ENCODE measurements at places on chromosomes 3 and 15.
A peak's percentile ranks its signal among the peaks of the same experiment; 100 is the strongest.

DNA sequence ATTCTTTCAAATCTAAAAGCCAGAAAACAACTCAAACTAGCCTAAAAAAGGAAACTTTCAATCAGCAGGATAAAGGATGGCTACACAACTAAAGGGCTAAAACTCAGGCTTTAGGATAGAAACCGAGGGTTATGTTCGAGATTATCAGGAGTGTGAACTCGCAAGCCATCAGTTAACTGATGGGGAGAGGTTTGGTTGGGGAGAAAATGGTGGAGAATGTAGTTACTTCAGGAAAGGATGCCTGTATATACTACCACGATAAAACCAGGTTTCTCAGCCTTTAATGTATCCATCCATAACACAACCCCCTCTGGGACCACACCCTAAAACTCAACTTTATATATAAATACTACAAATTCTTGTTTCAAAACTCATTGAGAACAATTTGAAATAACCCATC, 22.2 kb downstream of the TRA2B start:
- DNase-seq = no peak

- DNase-seq = no peak
Measured at GRCh38 chr3:122084799-122085198, 29.6 kb downstream of the CD86 start.

GRCh38 chr3:28716939-28717338, 368.3 kb upstream of the AZI2 start:
- DNase-seq = no peak

DNA sequence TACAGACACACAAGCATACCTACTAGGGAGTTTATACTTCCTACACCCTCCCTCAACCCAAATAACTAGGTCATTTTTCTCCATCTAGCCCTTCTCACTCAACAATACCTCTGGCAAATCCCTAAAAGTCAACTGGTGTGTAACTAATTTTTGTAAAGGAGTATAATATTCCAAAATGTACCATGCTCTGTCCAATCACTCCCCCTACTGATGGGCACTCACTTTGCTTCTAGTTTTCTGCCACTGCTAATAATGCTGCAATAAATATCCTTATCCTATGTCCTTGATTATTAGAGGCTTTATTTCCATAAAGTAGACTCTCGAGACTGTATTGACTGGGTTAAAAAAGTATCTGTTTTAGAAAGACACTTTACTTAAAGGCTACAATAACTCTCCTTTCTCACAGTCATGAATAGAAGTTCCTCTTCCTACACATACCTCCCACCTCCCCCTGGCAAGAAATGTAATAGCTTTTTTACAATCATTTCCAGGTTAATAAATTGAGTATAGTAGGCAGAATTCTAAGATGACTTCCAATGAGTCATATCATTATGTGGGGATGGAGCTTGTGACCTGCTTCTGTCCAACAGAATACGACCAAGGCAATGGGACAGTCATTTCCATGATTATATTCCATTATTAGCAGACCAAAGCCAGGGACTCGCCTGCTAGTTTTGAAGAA, 30.0 kb downstream of the SHQ1 start:
- DNase-seq = no peak

- DNase-seq = no peak
Measured at GRCh38 chr15:68328443-68328842, 50.9 kb downstream of the FEM1B start.

DNA sequence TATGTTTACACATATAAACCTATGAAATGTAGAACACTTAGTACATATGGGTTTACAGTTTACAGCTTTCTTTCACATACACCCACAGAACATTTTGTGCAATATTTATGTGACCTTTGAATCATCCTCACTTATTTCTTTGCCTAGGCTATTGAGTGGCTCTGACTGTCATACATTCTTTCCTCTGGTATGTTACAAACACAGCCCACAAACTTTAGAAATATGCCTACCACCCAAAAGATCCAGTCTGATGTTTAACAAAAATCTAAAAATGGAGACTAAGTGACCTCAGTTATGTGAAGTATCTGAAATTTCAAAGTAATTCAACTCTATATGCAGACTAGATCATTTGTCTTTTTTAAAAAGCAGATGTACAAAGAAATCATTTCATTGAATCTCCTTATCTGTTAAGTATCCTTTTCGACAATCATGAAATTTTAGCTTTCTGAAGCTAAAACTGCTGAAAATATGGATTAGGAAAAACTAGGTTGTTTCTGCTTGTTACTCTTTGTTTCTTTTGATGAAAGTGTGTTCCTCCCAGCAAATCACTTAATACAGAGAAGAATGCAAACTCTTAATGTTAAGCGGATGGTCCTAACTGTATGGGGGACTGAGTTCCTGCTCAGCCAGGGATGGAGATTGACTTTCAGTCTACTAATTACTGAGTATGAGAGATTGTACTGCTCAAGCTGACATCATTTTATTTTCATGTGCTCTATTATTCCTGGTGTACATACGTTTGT, 27.7 kb downstream of the CCDC54 start:
- no peak for DNase-seq

DNA sequence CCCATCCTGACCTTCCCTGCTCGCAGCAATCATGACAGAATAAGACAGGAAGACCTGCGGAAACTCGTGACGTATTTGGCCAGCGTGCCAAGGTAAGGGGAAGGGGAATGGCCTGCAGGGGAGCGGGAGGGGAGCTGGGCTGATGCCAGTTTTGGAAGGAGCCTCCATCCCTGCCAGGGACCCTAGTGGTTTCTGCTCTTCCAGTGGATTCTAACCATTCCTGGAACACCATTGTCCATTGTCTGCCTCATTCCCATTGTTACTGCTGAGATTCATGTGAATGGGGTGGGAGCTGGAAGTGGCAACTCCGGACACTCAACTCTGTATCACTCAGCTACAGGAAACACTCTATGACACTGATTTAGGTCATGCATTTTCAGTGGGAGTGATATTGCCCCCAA, 242.9 kb upstream of the ROPN1 start:
- no peak for DNase-seq

GRCh38 chr3:5021116-5022092, 42.2 kb downstream of the BHLHE40 start:
- peak; percentile 61 for DNase-seq

GRCh38 chr3:4322635-4323034, 19.5 kb downstream of the SETMAR start:
- DNase-seq = peak; percentile 72

- no peak for DNase-seq
Measured at GRCh38 chr3:150022381-150023238, 51.9 kb upstream of the PFN2 start.

DNA sequence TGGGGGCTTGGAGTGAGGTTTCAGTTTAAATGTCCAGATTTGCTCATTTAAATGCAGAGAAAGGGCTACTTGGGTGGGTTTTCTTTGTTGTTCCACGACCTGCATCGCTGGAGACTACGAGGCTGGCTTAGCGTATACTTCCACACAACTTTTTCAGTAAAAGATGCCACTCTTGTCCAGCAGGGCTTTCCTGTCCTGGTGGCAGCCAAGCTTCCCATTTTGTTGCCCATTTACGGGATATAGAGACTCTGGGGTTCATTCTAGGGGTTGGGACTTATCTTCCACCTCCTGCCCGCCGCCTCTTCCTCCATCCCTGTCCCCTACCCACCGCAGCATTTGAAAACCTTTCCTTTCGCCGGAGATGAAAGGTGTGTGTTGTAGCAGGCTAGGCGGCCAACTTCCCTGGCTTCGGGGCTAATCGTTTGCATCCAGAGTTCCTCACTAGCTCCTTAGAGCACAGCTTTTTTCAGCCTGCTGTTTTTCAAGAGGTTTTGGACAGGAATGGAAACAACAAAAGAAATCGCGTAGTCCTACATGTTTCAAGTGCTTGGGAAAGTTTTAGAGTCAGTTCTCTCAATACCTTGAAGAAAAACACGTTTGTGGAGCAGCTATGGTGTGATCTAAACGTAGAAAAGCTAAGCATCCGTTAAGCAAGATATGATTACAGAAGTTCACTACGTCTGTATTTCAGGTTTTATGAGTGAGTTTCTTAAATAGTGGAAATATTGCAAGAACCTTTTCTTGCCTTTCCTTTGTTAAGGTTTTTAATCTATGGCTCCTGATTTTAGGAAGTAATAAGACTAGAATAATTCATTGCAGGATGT, 843 bp downstream of the CHRNA5 start:
- DNase-seq = no peak

Data from stromal cell of bone marrow (primary cell).